NCI-H2081 treated with DMSO at 0.1 percent for 48 hours (cell line): ENCODE measurements at places on chromosomes 4 and X.

DNA sequence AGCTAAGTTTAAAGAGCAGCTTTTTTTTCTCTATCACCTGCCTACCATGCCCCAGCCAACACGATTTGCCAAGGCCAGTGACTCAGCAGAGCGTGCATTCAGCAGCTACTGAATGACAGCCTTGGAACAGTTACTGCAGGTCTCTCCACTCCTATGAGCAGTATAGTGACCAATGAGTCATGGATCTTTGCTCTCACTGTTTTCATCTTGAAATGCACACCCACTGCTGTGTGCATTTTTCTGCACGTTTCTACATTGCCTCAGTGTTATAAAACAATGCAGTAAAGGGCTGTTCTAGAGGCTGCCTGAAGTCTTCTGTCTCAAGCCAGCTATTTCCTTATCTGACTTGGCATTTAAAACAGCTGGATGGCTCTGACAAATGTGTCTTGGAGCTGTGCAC, 66.0 kb upstream of the C4orf54 start:
- no peak for DNase-seq

- DNase-seq: no peak
These were observed 57.8 kb downstream of the KIAA0232 start for GRCh38 chr4:6840062-6840976.

- no peak for DNase-seq
These were observed 251.7 kb upstream of the MAD2L1 start for GRCh38 chr4:120318196-120318846.

- no peak for DNase-seq
These were observed 46.9 kb downstream of the SMAD1 start for GRCh38 chr4:145528601-145529000.

GRCh38 chr4:176205299-176205698, 9.9 kb upstream of the SPATA4 start:
- no peak for DNase-seq

GRCh38 chrX:136856050-136856449, 24.5 kb downstream of the RBMX start:
- DNase-seq: no peak

DNA sequence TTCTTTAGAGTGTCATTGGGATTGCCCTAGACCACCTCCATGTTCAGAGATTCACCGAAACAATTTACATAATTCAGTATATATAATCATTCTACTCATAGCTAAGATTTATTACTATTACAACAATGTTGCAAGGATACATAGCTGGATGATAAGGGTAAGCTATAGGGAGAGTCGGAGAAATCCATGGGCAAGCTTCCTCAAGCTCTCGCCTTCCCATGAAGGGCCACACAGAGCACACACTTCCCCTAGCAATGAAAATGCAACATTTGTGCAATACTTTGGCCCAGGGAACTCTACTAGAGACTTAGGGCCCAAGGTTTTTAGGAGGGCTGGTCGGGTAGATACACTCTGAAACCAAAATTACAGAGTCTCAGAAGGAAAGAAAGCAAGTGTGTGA, 49.7 kb upstream of the ABCG2 start:
- no peak for DNase-seq

DNA sequence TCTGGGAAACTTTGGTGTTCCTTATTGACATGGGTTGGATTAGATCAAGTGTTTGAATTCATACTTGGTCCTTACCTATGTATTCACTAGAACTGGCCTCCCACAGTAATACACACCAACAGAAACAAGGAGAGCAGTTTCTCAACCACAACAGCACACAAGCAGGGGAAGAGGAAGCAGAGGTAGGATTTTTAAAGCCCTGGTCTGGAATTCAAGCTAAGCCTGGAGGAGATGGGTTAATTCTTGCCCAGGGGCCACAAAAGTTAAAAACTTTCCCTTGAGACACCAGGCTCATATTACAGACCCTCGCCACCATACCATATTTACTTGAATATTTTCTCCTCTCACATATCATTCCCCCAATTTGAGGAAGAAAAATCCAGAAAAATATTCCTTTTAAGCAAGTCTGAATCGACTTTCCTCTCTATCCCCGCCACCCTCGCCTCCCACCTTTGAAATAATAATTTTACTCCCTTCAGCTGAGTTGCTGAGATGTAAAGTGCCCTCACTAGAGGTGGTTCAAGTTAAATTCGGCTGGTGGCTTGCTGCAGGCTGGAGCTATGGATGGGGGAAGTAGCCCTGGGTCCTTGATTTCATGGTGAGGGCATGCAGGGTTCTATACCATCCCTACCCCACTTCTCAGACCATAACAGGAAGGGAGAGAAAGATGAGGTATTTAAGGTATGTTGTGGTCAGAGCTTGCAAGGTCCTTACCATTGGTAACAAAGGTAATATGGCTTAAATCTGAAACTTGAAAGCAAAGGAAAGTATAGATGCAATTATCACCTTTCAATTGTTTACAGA, 440.2 kb downstream of the INPP4B start:
- no peak for DNase-seq

DNA sequence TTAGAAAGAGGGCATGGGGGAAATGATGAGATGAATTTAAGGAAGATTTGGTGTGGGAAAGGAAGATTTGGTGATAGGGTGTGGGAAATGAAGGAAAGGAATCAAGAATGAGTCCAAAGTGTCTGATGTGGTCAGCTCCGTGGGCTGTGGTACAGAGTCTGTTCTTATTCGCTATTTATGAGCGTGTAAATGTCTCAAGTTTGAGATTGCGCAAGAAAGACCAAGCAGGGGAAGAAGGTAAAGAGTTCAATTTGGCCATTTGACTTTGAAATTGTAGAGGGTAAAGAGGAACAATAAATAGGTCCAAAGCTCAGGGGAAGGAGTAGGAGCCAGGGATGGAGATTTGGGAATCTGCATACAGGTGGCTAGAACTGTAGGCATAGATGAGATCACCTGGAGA, 11.3 kb upstream of the SMS start:
- DNase-seq: no peak

GRCh38 chr4:122625156-122625555, 4.3 kb upstream of the IL21 start:
- no peak for DNase-seq

- DNase-seq: no peak
These were observed 130.3 kb upstream of the GALNT7 start for GRCh38 chr4:173038192-173038896.

- DNase-seq: peak; percentile 47
These were observed 53.8 kb upstream of the TBC1D14 start for GRCh38 chr4:6855692-6856297.

DNA sequence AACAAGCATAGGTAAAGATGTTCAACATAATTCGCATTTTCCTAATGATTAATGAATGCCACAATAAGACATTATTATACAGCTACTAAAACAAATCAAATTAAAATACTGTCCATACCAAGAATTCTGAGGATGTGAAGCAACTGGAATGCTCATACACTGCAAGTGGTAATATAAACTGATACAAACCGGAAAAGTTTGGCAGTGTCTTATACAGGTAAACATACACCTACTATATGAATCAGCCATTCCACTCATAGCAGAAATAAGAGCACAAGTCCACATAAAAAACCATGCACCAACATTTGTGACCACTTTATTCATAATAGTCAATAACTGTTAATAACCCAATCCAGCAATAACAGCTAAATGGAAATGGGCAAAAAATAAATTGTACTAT, 79.3 kb downstream of the FBXW7 start:
- no peak for DNase-seq

- no peak for DNase-seq
These were observed 60.2 kb upstream of the PGAM4 start for GRCh38 chrX:78029663-78030062.

GRCh38 chr4:148808416-148808815, 366.2 kb upstream of the NR3C2 start:
- DNase-seq: no peak

- DNase-seq: no peak
These were observed 22.4 kb upstream of the TSPAN5 start for GRCh38 chr4:98680806-98681205.

GRCh38 chrX:23953908-23954269, 46.1 kb downstream of the CXorf58 start:
- DNase-seq: no peak

- DNase-seq: no peak
These were observed 6.0 kb downstream of the ACSL1 start for GRCh38 chr4:184819786-184820185.

- no peak for DNase-seq
These were observed 88.0 kb downstream of the ARSF start for GRCh38 chrX:3129256-3129655.

- no peak for DNase-seq
These were observed 31.0 kb downstream of the OSTC start for GRCh38 chr4:108681321-108681809.

GRCh38 chr4:101366331-101366730, 19.0 kb upstream of the PPP3CA start:
- DNase-seq: no peak

DNA sequence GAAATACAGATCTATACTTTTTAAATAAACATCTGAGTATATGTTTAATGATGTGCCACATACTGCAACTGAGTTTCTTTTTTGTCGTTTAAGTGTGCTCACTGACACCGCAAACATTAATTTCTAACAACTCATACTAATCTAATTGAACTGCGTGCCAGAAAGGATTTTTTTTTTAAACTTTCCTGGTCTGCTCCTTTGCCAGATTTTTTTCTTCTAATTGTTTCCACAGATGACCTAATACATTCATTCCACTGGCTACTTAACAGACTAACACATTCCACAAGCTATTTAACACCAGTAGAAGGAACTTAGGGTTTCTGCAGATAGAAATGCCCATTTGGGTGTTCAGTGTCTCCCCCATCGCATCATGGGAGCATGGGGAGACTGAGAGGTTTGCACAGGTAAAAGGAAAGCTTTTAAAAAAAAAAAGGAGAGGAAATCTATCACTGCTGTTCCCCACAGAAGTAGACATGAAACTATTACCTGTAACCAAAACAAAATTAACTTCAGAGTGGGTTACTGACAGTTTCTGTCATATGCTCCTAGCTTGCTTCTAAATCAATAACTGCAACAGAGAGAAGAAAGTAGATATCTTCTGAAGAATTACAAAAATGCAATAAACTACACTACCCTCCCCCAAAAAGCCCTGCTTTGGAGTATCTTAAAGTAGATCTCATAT, 31.6 kb downstream of the SH3KBP1 start:
- DNase-seq: no peak

DNA sequence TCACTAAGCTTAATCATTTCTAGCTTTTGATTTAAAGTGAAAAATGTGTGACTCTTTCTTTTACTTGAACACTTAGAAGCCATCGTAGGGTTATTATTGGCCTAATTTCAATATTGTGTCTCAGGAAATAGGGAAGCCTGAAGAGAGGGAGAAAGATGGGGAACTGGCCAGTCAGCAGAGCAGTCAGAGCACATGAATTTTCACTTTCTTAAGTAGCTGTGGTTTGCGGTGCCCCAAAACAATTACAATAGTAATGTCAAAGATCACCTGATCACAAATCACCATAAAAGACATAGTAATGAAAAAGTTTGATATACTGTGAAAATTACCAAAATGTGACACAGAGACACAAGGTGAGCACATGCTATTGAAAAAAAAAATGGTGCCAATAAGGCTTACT, 45.5 kb downstream of the CENPC start:
- DNase-seq: no peak

GRCh38 chr4:163448540-163449203, 24.9 kb downstream of the TKTL2 start:
- no peak for DNase-seq

GRCh38 chr4:120801137-120801758, 121.3 kb downstream of the PRDM5 start:
- no peak for DNase-seq

GRCh38 chr4:66577922-66578321, 907.6 kb upstream of the EPHA5 start:
- DNase-seq: no peak

DNA sequence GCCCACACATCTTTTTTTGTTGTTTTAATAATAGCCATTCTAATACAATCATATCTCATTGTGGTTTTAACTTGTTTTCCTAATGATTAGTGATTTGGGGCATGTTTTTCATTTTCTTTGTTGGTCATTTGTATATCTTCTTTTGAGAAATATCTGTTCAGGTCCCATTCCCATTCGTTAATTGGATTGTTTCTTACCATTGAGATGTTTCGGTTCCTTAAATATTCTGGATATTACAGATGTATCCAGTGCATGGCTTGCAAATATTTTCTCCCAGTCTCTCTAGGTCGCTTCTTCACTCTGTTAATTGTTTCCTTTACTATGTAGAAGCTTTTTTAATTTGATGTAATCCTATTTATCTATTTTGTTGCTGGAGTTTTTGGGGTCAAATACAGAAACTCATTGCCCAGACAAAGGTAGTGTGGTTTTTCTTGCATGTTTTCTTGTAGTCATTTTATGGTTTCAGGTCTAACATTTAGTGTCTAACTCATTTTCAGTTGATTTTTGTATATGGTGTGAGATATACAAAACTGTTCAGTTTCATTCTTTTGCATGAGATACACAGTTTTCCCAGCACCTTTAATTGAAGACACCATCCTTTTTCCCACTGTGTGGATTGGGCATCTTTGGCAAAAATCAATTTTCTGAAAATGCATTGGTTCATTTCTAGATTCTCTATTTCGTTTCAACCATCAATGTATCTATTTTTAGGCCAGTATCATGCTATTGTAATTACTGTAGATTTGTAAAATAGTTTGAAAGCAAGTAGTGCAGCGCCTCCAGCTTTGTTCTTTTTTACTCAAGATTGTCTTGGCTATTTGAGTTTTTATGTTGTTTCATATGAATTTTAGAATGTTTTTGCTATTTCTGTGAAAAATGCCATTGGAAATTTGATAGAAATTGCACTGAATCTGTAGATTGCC, 195.9 kb downstream of the SCFD2 start:
- no peak for DNase-seq

GRCh38 chr4:160894809-160895208, 1269.0 kb downstream of the FSTL5 start:
- no peak for DNase-seq

DNA sequence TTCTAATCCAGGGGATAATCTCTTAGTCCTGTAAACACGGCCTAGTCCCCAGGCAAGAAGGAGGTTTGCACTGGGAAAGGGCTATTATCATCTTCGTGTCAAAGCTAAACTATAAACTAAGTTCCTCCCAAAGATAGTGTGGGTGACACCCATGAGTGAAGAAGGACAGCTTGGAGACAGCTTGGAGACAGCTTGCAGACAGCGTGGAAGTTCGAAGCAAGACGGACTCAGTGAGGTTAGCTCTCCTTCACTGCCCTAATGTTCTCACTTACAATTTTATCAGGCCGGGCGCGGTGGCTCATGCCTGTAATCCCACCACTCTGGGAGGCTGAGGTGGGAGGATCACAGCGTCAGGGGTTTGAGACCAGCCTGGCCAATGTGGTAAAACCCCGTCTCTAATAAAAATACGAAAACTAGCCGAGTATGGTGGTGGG, 19.2 kb upstream of the PLCXD1 start:
- DNase-seq: no peak

- no peak for DNase-seq
These were observed 107.6 kb downstream of the GASK1B start for GRCh38 chr4:158065176-158065575.

DNA sequence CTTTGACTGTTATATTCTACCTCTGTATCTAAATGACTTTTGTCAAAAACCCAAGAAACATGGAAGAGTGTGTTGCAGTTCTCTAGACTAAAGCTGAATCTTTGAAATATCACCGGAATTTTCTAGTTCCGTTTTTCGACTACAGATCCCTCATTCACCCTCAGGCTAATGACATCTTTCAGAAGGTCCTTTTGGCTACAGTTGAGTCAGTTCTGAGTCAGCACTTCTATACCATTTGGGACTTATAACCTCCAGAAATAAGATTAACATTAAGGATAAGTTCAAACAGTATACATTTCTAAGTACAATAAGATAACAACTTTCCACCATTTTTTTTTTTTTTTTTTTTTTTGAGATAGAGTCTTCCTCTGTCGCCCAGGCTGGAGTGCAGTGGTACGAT, 331.0 kb upstream of the CPXCR1 start:
- no peak for DNase-seq

GRCh38 chr4:145773581-145774234, 93.8 kb downstream of the C4orf51 start:
- DNase-seq: no peak
